ENCODE measurements at places on chromosomes 7 and 10.

DNA sequence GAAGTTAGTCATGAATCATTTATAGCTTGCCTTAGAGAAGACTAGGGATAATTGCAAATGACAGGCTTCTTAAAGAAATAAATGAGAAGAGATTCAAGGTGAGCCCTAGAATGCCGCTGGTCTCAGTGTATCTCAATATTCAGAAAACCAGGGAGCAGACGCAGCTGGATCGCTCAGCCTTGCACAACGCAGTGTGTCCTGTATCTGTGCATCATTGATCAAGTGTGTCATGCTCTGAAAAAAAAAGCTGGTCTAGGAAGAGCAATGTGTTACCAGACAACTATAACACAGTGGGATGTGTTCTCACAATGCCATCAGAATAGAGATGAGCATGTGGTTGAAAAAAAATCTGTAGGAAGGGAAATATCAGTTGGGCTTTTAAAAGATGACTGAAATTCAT, 230.1 kb downstream of the CALN1 start:
- DNase-seq: no peak

DNA sequence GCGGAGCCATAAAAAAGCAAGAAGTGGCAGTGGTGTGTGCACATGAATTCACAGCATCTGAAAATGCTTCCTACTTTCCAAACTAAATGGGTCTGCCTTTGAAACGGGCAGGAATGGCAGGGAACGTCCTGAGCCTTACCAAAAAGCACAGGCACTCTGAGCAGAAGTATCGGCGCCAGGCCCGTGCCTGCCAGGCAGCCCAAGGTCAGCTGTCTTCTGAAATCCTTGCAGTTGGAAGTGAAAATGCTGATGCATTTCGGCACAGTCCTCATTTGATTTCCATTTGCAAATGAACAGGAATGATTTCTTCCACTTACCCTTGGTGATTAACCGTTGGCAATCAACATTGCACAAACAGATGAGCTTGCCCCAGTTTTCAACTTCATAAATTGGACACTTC, 47.6 kb upstream of the MNX1 start:
- DNase-seq: peak; percentile 14

GRCh38 chr7:73700581-73701134, 17.3 kb downstream of the BUD23 start:
- DNase-seq: no peak

- DNase-seq: peak; percentile 51
These were observed 221.6 kb downstream of the STK31 start for GRCh38 chr7:23931633-23932032.

DNA sequence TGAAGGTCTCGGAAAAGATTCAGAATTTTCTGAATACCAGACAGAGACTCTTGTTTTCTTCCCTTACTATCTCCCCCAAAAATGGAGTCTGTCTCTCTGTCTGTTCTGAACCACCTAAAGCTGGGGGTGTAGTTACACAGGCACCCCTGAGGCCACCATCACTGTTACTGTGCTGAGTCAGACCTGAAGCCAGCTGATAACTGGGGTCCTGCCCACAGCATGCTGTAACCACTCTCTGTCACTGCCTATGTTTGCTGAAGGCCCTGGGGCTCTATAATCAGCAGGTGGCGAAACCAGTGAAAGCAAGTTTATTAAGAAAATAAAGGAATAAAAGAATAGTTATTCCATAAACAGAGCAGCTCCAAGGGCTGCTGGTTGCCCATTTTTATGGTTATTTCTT, 575.2 kb upstream of the POT1 start:
- no peak for DNase-seq

- DNase-seq: no peak
These were observed 99.1 kb downstream of the GLI3 start for GRCh38 chr7:42137941-42138340.

DNA sequence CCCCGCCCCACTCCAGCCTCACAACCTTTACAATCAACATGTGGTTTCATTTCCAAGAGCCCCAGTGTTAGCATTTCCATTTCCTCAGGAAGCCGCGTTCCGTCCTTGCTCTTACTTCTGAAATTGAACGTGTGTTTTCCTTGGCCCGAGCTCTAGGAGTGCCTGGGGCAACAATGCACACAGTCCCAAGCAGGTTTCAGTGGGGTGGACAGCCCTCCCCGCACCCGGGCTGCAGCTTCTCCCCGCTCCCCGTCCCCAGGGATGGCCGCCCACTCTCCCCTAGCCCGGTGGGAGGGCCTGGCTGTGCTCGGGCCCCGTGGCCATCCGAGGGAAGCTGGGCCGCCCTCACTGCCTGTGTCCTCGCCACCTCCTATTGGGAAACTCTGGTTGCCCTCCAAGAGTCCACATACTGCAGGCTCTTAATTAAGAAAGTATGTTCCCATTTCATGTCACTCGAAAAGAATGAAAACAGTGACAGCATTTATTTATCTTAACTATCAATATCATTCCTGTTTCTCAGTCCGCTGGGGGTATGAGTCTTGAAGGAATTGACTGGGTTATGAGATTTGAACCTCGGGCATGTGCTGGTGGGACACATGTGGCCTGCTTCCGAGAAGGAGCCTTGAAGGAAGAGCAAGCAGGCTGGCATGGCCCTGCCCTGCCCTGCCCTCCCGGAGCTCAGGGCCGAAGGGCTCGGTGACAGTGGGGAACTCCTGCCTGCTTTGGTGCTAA, 163.8 kb downstream of the GRK5 start:
- DNase-seq: no peak

GRCh38 chr10:77531441-77532001, 106.1 kb downstream of the KCNMA1 start:
- peak; percentile 57 for DNase-seq

GRCh38 chr7:33130184-33130583, 820 bp downstream of the BBS9 start:
- peak; percentile 20 for DNase-seq

GRCh38 chr10:102407425-102408130, 11.0 kb downstream of the PSD start:
- no peak for DNase-seq

DNA sequence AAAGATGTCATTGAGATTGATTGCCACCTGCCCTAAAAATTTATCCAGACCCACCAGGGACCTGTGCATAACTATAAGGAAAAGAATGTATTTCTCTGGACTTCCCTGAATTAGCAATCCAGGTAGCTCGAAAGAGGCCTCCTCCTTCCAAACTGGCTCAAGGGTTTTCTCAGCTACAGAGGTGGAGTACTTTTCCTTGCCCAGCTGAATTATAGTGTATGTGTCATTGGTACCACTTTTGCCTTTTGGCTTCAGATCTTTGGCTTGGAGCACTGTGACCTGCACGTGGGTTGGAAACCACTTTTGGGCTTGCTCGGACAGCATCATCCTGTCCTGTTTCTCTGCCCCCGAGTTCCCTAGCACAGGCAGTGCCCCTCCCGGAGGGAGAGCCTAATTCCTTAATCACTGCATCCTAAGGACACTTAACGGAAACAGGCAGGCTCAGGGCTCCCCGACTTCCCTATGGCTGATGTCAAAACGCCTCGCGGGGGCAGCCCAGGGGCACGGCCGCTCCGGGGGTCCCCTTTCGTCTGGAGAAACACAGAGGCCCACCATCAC, 825 bp downstream of the RAB11FIP2 start:
- DNase-seq: peak; percentile 23

- DNase-seq: no peak
These were observed 23.6 kb downstream of the ASB15 start for GRCh38 chr7:123625254-123625653.

DNA sequence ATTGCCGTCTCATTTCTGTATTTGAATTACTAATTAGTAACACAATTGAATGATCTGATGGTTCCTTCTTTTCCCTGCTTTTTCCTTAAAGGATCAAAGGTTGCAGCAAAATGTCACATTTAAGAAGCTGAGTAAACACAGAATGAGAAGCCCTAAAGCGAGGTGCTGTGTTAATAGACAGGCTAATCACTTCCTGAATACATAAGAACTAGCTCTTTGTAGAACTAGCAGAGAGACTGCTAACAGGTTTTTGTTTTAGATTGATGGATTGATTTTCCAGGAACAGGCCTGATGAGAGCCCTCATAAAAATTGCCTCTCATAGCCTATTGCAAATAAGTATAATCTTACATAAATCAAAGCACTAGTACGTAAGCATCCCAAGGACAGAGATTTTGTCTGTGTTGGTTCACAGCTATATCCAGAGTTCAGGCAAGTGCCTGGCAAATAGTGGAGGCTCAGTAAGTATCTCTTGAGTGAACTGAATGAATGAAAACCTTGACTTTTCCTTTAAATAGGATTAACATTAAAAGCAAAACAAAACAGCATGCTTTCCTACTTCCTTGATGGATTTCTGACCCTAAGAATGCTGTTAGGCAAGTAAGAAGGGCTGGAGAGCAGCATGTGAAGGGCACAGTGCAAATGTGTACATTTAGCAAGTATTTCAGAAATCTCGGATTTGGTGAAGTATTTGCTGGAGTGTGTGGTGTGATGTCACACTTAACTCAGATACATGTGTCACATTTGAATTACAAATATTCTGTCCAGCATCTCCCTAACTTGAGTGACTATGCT, 3.3 kb downstream of the TMEM229A start:
- no peak for DNase-seq

DNA sequence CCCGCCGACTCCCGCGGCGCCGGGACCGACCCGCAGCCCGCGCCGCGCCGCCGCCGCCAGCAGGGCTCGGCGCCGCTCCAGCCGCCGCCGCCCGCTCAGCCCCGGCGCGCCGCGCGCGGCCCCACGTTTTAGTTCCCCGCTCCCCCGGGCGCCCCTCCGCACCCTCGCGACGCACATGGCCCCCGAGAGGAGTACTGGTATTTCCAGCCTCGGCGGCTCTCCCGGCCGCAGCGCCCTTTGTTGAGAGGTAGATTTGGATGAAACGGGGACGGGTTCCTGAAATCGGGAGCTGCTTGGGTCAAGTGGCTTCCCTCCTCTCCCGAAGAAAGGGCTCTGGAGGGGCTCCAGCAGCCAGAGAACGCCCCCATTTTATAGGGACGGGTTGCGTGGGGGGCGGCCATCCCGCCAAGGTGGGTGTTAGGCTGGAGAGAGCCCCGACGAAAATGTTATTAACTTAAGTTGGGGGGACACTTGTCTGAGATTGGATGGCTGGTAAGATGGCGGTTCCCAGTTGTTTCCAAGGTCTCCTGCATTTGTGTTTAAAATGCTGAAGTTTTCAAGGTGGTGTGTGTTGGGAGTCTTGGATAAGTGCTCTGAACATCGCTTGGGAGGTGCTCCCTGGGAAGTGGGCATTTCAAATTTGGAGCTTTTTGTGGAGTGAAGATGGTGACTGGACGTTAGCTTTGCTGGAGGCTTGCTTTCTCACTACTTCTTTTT, 1.2 kb downstream of the BMI1 start:
- peak; percentile 5 for DNase-seq

DNA sequence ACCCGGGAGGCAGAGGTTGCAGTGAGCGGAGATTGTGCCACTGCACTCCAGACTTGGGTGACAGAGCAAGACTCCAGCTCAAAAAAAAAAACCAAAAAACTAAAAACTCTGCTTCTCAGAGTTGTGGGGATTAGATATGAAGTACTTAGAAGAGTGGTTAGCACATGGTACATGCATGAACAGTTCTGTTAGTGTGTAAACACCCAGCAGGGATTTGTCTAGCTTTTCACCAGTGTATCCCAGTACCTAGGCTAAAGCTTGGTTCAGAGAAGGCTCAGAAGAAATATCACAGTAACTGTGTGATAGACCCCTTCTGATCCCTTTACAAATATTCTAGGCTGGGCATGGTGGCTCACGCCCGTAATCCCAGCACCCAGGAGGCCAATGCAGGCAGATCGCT, 9.5 kb downstream of the PPIA start:
- DNase-seq: no peak

- no peak for DNase-seq
These were observed 31.3 kb upstream of the LOXL4 start for GRCh38 chr10:98299341-98299740.

GRCh38 chr7:142194201-142194600, 63.7 kb downstream of the PRSS58 start:
- DNase-seq: no peak

DNA sequence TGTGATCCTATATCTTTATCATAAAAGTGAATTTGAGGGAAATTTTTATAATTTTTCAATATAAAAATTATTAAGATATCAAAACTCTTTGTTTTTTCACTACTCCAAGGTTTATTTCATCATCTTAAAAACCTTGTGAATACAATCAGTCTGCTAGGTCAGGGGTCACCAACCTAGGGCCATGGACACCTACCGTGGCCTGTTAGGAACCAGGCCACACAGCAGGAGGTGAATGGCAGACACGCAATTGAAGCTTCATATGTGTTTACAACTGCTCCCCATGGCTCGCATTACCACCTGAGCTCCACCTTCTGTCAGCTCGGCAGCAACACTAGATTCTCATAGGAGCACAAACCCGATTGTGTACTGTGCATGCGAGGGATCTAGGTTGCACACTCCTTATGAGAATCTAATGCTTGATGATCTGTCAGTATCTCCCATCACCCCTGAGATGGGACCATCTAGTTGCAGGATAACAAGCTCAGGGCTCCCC, 271.2 kb upstream of the C7orf33 start:
- peak; percentile 64 for DNase-seq

DNA sequence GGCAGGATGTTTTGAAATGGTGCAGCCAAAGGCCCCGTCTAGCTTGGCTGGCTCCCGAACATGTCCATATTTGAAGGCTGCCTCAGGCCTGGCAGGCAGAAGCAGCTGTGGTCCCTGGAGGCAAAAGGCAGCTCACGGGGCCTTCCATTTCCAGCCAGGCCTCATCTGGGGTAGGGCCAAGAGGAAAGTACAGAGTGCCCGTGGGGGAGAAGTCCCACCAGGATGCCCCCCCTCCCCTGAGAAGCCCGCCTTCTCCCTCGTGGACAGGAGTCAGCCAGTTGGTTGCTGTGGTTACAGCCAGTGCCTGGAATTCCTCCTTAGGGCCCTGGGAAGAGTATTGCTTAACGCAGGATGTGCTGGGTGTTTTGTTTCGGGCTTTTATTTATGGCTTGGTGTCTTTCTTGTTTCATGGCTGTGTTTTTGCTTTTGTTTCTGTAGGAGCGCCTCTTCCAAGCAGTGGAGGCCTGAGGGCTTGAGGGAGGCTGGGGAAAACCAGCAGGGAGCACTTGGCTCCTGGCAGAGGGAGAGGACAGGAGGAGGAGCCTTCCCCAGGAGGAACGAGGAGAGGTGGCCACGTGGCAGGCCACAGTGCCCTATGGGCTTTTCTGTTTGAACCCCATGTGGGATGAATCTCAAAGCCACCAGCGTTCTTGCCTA, 45.4 kb downstream of the CHST3 start:
- no peak for DNase-seq
